ENCODE measurements at places on chromosomes 12 and 14. TPM values are rescaled to one million over a fixed set of nuclear protein-coding genes. Genes with fewer than 3 reads are reported as not detected.

GRCh38 chr12:129161511-129161910, 308.2 kb downstream of the GLT1D1 start:
- H3K36me3 ChIP-seq: no peaks in the 10 kb centered on the region
- H3K4me3 ChIP-seq: no peak overlapping the region
- H3K27ac ChIP-seq: no peak overlapping the region
- no peaks in the 10 kb centered on the region for H3K4me1 ChIP-seq
- peaks cover 9% of the 10 kb centered on the region for H3K27me3 ChIP-seq

DNA sequence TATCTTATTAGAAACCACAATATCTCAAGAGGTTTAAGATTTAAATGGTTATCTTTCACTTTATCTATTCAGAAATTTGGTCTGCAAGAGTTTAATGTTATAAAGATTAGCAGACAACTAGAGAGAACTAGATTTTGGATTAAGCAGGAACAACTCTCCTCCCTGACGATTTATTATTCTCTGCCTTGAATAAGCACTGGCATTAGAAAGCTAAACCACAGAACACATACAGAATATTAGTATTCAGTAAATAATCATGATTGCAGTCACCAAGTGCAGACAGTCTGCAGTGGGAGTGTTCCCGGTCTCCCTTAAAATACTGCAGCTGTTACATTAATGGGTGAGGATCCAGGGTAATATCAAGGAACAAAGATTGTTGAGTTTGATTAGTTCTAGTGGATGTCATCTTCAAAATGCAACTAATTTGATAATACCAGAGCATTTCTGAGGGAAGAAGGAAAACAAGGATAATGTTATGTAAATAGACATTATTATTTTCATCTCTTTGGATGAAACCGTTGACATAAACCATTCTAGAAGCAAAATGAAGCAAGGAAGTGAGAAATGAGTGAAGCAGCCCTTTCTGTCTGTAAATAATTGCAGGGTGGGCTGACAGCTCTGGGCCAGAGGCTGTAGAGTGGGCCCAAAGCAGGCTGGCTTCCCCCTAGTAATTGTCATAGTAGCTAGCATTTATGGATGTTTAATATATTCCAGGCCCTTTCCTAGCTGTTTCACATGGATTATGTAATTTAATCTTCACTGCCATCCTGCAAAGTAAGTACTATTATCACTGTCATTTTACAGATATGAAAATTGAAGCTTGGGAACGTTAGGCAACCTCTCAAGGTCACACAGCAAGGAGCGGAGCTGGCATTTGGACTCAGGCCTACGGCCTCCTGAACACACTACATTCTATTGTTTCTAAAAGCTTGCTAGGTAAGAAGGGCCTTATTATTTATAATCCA, 79.4 kb downstream of the DYRK2 start:
- H3K27ac ChIP-seq: no peak overlapping the region
- H3K4me1 ChIP-seq: no peaks in the 10 kb centered on the region
- no peaks in the 10 kb centered on the region for H3K36me3 ChIP-seq
- H3K4me3 ChIP-seq: no peak overlapping the region
- no peaks in the 10 kb centered on the region for H3K27me3 ChIP-seq
- no peak for DNase-seq

NANOG gene
- polyA plus RNA-seq: not detected

LUM gene
- not detected for polyA plus RNA-seq

DNA sequence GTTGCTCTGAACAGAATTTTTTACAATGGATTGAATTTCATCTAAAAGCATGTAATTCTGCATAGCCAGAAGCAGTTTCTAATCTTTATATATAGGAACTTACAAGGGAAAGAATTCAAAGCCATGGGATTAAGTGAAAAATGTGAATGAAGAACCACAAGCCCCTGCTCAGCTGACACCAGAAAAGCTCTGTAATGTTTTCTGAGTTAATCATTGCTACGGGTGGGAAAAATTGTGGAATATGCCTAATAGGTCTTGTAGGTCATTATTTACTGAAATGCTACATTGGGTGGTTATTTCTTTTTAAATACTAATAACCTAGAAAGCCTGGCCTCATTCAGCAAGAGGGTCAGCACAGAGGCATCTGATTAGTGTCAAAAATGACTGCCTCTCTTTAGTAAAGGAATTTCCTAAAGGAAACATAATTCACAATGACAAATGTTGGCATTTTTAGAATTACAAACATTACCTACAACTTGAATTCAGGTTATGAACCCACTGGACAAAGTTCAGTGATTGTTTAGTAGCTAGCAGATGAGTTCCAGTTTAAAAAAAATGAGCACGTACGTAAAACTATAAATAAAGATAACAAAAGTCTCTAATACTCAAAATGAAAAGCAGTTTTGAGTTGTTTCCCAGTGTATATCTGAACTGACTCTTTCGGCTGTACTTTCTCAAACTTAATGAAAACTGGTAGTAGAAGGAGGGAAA, 75.3 kb downstream of the BMP4 start:
- no peak for DNase-seq
- H3K4me1 ChIP-seq: no peaks in the 10 kb centered on the region
- H3K27me3 ChIP-seq: no peaks in the 10 kb centered on the region
- H3K4me3 ChIP-seq: no peak overlapping the region
- no peak overlapping the region for H3K27ac ChIP-seq

GRCh38 chr12:64635356-64635998, 25.2 kb downstream of the RASSF3 start:
- no peak for DNase-seq
- H3K27me3 ChIP-seq: no peaks in the 10 kb centered on the region
- peak overlapping the region; percentile 82 for H3K27ac ChIP-seq
